NCI-H1092 treated with DMSO at 0.1 percent for 48 hours (cell line): ENCODE measurements at places on chromosomes 2 and 18.
A peak's percentile ranks its signal among the peaks of the same experiment; 100 is the strongest.

GRCh38 chr2:153663371-153663770 lies 184.8 kb upstream of the RPRM start:
- DNase-seq = no peak

GRCh38 chr2:83081826-83082690 lies 1377.0 kb downstream of the SUCLG1 start:
- DNase-seq = peak; percentile 84

GRCh38 chr2:166193407-166193806 lies 65.6 kb upstream of the SCN1A start:
- DNase-seq = no peak

DNA sequence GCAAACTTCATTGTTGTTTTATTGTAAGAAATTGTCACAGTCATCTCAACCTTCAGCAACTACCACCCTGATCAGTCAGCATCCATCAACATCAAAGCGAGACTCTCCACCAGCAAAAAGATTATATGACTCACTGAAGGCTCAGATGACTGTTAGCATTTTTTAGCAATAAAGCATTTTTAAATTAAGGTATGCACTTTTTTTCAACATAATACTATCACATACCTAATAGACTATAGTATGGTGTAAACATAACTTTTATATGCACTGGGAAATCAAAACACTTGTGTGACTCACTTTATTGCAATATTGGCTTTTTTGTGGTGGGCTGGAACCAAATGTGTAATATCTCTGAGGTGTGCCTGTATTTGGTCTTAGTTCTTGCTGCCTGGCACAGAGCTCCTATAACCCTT lies 15.6 kb downstream of the SCN1A start:
- no peak for DNase-seq

- DNase-seq = no peak
These were observed 22.9 kb downstream of the ZNF532 start for GRCh38 chr18:58887613-58887963.

DNA sequence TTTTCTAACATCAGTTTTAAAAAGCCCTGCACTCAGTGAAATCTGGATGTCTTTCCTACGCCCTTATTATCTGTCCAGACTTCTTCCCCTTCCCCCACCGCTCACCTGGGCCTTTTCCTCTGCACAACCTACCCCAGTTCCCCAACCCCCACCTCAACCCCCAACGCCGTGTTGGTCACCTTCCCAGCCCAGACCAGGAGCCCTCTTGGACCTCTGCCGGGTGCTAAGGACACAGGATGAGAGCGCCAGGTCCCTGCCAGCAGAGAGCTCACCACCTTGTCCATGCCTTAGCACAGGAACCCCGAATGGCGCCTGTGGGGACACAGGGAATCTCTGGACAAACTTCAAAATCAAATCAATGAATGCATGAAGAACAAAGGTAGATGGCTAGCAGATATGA lies 966 bp upstream of the RBM43 start:
- DNase-seq = no peak

GRCh38 chr2:231094736-231095346 lies 30.0 kb downstream of the HTR2B start:
- no peak for DNase-seq

DNA sequence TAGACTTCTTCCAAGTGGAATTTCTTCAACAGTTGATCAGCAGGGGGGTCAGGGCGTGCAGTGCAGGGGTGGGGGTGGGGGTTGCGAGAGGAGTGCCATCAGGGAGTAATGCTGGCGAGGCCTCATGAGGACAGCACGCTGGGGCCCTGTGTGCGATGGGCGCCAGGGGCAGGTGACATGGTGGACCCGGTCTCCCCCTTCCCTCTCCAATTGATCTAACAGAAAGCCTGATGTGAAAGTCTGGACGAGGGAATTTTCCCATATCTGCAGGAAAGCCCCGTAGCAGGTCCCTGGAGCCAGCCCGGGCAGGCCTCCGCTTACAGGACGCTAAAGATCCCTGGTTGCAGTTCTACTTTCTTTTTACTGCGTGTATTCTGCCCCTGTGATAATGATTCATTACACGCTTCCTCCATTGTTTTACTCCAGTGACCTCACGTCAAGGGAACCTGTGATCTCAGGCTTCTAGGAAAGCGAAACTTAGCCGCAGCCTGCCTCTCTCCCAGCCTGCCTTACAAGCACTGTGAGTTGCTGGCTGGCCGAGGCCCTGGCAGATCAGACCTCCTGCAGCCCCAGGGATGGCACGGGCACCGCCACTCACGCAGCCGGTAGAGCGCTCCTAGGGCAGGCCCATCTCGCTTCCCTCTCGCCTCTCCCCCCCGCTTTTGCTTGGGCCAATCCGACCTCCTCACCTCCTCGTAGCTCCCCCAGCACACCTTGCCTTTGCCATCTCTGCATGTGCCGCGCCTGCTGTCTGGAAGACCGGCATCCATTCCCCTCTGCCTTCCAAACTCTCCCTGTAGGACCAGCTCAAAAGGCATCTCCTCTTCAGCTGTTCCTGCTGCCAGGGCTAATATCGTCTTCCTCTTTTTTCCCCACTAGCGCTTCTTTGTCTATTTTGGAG lies 19.2 kb downstream of the NEURL3 start:
- peak; percentile 28 for DNase-seq

DNA sequence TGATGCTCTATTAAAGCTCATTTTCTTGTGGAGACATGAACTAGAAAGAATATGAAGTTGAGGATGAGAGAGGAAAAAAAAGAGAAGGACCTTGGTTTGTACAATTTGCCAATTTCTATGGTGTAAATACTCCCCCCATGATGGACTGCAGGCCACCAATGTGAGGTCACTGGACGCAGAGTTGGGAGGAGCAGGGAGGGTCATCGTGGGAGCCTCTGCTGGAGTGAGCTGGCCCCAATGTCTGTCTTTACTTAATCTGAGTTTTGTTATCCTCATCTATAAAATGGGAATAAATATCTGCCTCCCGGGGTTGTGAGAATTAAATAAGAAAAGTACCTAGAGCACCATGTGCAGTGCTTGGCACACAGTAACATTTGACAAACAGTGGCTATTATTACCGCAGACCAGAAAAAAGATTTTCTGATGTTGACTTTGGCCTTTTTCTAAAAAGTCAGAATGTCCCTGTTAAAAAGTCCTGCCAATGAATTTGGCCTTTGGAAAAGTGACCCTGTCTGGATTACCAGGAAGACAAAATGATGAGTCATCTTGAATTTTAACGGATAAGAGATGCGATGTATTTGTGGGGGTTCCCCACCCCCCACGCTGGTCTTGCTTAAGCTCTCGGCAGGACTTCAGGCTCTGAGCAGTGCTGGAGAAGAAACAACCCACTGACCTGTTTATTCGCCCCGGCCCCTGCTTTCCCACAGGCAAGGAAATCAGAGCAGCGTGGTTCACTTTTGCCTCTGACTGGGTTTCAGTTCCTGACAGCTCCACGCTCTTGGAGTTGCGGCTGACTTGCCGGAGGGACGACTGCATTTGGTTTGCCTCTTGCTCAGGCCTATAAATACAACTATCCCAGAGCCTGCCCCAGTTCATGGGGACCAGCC lies 50.3 kb upstream of the FOSL2 start:
- DNase-seq = no peak

GRCh38 chr2:239110595-239111048 lies 262.7 kb downstream of the TWIST2 start:
- DNase-seq = no peak

DNA sequence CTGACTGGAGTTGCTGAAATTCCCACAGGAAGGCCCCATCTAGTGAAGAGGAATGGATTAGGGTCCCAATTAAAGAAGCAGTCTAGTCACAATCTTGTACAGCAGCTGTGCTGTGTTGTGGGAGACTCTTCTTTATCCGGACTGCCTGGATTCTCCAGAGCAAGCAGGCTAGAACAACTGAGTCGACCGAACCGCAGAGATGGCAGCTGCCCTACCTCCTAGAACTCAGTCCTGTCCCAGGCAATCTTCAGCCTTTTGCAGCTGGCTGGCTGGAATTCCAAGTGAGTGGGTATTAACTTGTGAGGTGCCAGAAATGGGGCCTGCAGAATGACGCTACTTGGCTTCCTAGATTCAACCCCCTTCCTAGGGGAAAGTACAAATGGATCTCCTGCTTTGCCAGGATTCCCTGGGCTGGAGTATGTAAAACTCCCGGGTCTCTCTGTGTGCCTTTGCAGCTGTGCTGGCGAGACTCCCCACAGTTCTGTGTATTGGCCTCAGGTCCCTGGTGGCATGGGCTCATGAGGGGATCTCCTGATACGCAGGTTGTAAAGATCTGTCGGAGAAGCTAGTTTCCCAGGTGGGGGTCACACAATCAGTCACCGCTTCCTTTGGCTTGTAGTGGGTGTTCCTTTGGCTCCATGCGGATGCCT lies 1952.6 kb upstream of the LRRTM1 start:
- DNase-seq = no peak

- DNase-seq = peak; percentile 78
These were observed 477.6 kb downstream of the PARD3B start for GRCh38 chr2:205022841-205023240.

- DNase-seq = no peak
These were observed 17.0 kb upstream of the RBMS1 start for GRCh38 chr2:160510617-160511016.

GRCh38 chr18:44817831-44818473 lies 137.3 kb downstream of the SETBP1 start:
- DNase-seq = no peak

DNA sequence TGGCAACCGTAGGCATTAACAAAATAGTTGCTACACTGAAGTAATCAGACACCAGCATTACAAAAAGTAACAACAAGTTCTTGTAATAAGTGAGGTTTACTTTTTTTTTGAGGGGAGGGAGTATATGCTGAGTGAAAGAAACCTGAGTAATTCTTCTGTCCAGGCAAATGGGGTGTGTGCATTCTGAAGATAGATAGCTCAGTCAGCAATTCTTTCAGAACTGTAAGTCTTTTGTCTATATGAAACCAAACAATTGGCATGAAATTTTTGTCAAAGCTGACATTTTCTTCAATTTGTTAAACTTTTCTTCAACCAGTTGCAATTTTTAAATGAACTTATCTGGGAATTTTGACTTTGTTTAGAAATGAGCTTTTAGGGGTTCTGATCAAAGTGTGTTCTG lies 208.1 kb upstream of the THSD7B start:
- DNase-seq = no peak

DNA sequence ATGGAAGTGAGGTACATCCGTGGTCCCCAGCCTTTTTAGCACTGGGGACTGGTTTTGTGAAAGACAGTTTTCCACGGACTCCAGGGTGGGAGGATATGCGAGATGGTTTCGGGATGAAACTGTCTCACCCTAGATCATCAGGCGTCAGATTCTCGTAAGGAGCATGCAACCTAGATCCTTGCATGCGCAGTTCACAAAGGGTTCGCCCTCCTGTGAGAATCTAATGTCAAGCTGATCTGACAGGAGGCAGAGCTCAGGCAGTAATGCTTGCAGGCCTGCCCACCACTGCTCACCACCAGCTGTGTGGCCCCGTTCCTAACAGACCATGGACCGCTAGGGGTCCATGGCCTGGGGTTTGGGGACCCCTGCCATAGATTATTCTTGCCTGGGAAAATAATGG lies 11.6 kb downstream of the B3GNT2 start:
- no peak for DNase-seq

DNA sequence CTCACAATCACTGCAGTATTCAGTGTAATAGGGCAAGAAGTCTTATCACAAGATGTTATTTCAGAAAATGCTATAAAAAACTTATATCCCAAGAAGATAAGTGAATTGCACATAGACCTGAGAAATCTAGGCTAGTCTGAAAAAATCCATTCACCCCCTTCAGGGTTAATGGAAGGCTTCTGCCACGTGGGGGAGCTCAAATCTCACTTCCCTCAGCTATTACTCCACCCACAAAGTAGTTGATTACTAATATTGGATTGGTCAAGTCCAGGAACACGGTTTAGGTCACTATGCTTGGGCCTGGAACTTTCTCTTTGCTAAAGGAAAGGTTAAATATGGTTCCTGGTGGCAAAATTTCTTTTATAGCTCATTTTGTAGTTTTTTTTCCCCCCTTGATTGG lies 51.2 kb upstream of the ADAM23 start:
- peak; percentile 20 for DNase-seq

- DNase-seq = no peak
These were observed 34.2 kb downstream of the PMS1 start for GRCh38 chr2:189818249-189819038.

- DNase-seq = no peak
These were observed 2.4 kb downstream of the LRPPRC start for GRCh38 chr2:43993437-43993836.

DNA sequence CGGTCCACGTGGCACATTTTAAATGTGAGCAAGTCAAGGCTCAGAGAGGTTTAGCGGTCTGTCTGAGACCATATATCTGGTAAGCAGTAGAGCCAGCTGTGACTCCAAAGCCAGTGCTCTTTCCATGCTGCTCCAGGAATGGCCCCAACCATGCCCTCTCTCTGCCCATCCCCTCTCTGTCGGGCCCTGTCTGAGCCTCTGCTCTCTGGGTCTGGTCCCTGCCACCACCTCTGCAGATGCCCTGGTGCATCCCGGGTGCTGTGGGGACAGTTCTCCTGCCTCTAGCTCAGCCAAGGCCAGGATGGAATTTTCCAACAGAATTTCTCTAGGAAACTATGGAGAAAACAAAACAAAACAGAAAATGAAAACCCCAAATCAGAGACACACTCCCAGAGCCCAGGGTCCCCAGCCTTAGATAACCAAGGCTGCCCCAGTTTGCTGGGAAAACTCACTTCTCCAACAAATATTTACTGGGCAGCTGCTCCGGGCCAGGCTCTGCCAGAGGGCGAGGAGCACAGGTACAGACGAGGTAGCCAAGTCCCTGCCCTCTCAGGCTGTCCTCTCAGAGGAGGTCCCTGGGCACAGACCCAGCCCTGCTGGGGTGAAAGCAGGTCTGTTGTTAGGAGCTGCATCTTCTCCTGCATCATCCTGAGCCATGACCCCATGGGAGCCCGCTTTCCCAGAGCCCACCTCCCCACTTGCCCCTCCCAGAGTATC lies 9.2 kb downstream of the ADRA2B start:
- DNase-seq = no peak

GRCh38 chr18:39529358-39529757 lies 1963.8 kb upstream of the CELF4 start:
- no peak for DNase-seq

- no peak for DNase-seq
These were observed 472.3 kb downstream of the TNS1 start for GRCh38 chr2:217530392-217531090.

DNA sequence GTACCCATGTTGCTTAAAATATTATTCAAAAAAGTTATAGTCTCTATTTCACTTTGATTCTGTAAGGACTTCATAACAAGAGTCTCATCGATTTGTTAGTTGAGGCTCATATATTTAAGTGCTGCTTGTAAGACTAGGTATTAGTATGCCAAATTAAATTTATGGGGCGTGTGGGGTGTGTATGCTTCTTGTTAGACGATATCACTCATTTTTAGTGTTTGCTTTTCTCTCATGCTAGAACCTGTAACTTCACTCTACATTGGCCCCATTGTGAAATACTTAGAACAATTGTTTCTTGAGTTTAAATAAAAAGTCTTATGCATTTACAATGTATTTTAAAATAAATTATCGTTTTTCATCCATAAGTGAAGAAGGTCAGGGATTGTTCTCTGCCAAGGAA lies 63.6 kb downstream of the CTNNA2 start:
- DNase-seq = no peak

- no peak for DNase-seq
These were observed 12.0 kb upstream of the CASP8 start for GRCh38 chr2:201248288-201248844.
